ENCODE measurements at places on chromosomes 12 and 14. TPM values are rescaled to one million over a fixed set of nuclear protein-coding genes. Genes with fewer than 3 reads are reported as not detected.

KRT73 gene
- not detected for total RNA-seq

RDH12 gene
- not detected for total RNA-seq

CCDC38 gene
- total RNA-seq, result not detected

DNA sequence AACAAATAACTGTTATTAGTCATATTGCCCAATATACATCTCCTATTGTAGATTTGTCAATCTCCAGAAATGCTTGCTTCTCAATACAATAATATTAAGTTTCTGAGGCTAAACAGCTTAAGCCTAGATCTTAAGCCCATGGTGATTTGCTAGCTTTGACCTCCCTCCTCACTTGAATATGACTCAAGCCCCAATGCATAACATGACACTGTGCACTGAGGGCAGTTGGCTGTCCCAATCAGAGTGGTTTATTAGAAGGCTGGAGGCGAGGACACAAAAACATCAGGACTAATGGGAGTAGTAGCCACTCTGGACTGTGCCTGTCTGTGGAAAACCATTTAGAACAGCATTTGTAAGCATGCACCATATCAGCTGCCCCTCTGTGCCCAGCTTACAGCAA is 81.1 kb upstream of the GTF2A1 start:
- no peak for ATAC-seq

DNA sequence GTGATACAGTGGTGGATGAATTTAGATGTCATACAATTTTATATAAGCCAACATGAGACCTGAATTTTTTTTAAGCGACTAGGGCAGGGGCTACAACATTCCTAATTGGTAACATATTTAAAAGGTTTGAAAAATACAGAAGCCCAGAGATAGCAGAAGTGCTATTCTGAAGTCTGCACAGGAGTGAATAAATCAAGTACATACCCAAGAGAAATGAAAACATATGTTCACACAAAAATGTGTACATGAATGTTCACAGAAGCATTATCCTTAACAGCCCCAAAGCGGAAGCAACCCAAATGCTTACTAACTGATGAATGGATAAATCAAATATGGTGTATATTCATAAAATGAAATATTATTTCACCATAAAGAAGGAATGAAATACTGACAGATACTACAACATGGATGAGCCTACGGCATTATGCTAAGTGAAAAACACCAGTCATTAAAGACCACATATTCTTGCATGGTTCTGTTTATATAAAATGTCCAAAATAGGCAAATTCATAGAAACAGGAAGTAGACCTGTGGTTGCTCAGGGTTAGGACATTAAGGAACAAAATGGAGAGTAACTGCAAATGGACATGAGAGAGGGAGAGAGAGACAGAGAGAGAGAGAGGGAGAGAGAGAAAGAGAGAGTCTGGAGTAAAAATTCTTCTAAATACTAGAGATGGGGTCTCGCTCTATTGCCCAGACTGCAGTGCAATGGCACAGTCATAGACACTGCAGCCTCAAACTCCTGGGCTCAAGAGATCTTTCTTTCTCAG is 28.0 kb upstream of the GXYLT1 start:
- ATAC-seq, result no peak

- ATAC-seq, result no peak
Measured at GRCh38 chr12:48143898-48144297, 13.4 kb downstream of the ASB8 start.

All from gastroesophageal sphincter (tissue), 4 donors.